ENCODE measurements at places on chromosomes 4 and X. TPM values are rescaled to one million over a fixed set of nuclear protein-coding genes. Genes with fewer than 3 reads are reported as not detected.

The MND1 gene
- not detected for total RNA-seq

The MAGEC1 gene
- total RNA-seq = not detected

The DCAF12L1 gene
- total RNA-seq = not detected

The GPR34 gene
- 2.0 TPM for total RNA-seq

The NR0B1 gene
- total RNA-seq = not detected

The ATOH1 gene
- not detected for total RNA-seq

The TEX13B gene
- not detected for total RNA-seq

The SMIM10L2A gene
- total RNA-seq = 0.97 TPM

The TAF7L gene
- not detected for total RNA-seq

The CENPI gene
- 0.46 TPM for total RNA-seq

The ZNF141 gene
- 8.5 TPM for total RNA-seq

The HHIP gene
- 0.30 TPM for total RNA-seq

The AVPR2 gene
- total RNA-seq = 3.3 TPM

DNA sequence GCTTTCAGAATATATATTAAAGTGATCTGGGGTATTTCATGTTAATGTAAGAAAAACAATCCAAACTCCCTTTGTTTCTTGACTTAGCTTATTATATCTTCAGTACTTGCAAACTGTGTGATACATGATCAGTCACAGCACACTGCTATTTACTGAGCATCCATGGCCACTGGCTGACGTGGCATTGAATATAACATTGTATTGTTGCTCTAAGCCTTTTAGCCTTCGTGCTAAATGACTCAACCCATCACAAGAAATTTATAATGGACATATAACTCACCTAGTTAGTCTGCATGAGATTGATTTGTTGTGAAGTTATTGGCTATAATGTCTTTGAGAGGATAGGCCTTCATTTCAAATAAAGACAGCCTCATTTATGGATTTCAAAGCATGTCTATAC is 642.6 kb downstream of the IL1RAPL1 start:
- DNase-seq = no peak

- DNase-seq = no peak
These were observed 449.2 kb downstream of the GRXCR1 start for GRCh38 chr4:43341741-43342140.

DNA sequence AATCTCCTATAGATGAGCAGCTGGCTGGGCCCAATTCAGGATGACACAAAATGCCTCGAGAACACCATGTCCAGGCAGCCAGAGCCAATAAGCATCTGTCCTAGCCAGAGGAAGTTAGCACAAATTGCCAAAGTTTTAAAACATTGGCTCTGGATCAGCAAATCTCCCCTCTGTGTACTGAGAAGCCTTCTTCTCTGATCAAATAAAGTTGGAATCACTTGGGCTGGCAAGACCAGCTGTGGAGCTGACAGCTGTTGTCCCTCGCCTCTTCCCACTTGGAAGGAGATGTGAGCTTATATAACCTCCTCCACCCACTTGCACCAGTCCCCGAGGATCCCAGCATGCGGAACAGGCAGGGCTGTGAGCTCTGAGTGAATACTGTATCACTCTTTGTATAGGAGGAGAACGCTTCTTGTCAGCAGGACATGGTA is 183.9 kb downstream of the OPHN1 start:
- no peak for DNase-seq

- DNase-seq = no peak
These were observed 82.8 kb downstream of the CCKAR start for GRCh38 chr4:26407476-26407875.

DNA sequence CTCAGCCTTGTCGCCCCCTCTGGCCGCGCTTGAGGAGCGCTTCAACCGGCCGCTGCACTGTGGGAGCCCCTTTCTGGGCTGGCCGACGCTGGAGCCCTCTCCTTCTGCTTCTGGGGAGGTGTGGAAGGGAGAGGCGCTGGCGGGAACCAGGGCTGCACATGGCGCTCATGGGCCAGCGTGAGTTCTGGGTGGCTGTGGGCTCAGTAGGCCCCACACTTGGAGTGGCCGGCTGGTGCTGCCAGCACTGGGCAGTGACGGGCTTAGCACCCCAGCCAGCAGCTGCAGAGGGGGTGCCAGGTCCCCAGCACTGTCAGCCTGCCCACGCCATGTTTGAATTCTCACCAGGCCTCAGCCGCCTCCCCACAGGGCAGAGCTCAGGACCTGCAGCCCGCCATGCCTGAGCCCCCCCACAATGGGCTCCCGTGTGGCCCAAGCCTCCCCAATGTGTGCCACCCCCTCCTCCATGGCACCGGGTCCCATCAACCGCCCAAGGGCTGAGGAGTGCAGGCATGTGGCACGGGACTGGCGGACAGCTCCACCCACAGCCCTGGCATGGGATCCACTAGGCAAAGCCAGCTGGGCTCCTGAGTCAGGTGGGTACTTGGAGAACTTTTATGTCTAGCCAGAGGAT is 615.2 kb downstream of the TRIML1 start:
- no peak for DNase-seq

DNA sequence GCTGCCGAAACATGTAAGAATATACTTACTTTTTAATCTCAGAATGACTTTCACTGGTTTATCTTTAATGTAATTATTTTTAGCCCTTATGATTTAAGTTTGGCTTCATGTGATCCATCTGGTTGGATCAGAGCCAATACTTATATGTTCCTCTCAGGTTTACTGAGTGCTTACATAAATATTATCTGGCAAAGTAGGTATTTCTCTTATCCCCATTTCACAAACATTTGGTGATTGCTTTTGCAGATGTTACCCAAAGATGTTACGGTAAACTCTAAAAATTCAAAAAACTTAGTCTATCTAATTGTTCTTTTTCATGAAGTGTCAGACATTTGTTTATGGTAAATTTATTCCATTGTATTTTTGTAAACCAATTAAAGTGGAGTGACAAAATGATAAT is 115.0 kb upstream of the TLL1 start:
- no peak for DNase-seq

- DNase-seq = no peak
These were observed 103.7 kb downstream of the SORCS2 start for GRCh38 chr4:7295911-7296660.

- DNase-seq = no peak
These were observed 529.1 kb downstream of the PPARGC1A start for GRCh38 chr4:23360718-23361117.

- DNase-seq = no peak
These were observed 27.5 kb downstream of the ARX start for GRCh38 chrX:24988314-24988713.

DNA sequence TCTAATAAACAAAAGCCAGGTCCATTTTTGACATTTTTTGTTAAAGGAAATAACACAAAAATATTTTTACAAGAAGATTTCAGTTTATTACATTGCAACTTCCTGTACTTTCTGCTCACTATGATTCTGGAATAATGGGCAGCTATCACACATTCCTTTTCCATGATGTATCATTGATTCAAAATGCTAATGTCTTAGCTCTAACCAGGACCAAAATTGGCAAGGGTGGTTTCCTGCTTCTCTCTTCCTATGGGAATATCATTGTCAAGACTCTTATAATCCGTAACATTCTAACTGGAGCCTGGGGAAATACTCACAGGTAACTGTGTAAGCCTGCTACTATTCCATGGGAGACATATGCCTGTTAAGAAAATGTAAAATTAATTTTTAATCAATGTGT is 218.6 kb downstream of the DCAF12L2 start:
- DNase-seq = no peak

DNA sequence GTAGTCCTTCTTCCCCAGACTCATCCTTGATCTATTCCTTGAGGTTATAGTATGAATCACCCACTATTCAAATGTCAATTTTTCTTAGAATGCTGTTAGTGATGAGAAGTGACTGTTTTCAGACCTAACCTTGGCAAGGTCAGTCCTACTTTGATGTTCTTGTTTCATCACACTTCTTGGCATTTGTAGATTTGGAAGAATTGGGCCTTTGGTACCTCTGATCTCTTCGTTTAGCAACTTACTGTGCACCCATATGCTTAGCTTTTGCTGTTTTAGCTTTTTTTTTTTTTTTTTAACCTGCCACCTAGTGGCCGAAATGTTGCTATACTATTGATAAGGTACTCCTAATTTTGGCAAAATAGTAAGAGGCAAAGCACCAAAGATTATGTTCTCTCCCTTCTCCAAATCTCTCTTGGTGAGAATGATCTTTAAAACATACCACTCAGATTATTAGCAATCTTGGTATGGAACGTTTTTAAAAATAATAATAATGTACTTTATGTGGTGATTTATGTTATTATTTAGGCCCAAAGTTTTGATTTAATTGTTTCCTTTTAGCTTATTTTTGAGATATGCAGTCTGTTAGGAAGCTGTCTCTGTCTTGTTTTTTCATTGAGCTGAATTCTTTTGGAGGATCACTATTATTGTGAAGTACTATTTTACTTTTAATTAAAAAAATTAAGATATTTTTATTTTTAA is 16.6 kb downstream of the DCK start:
- DNase-seq = no peak

- DNase-seq = no peak
These were observed 1.6 kb upstream of the WWC2 start for GRCh38 chr4:183097231-183098018.

- DNase-seq = no peak
These were observed 121.7 kb downstream of the RBM47 start for GRCh38 chr4:40507977-40508376.

DNA sequence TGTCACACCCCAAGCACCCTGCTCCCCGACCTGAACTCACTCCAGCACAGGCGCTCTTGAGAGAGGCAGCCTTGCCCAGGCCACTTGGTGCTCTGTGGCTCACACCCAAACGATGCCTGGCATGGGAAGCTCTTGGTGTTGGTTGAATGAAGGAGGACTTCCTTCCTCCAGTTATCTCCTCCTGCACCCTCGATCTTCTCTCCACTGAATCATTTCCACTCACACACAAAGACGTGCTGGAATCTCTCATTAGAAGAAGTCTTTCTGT is 90.5 kb upstream of the TRIM2 start:
- no peak for DNase-seq

- no peak for DNase-seq
These were observed 136.8 kb downstream of the TET2 start for GRCh38 chr4:105283501-105283900.

DNA sequence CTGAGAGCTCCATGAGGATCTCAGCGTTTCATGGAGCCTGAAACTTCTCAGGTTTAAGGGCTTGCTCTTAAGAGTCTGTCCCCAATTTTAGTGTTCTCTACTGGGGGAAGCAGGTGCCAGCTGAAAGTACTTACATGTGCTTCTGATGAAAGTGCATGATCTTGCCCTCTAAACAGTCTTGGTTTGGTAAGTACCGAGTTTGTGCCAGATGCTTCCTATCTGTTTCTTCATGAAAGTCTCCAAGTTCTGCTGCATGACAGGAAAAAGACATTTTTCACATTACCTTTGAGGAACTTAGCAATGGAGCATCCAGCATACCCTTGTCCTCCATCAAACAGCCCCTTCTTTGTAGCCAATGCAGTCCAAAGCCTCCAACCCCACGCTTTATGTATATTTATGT is 42.0 kb downstream of the FRMD7 start:
- no peak for DNase-seq

GRCh38 chr4:147780137-147780777 is 48.4 kb downstream of the ARHGAP10 start:
- DNase-seq = no peak

DNA sequence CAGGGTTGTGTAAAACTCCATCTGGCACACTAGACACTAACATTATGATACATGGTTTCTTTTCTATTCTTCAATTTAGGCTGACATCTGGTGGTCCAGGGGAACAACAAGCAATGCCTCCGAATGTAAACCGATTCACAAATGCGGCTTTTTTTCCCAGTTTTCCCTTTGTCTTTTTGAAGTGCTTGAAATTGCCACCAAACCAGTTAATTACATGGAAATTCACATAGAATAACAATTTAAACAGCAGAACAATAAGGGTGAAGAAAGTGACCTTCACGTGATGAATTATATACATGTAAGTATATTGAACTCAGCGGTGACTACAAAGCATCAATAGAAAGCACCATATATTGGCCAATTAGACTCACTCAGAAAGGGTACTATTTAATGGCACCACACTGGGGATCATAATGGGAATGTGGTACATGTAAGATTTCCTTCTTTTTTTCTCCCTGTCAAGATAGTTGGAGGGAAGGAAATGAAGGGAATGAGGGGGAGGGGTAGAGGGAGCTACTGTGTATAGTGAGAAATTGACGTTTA is 103.9 kb downstream of the MMRN1 start:
- no peak for DNase-seq

DNA sequence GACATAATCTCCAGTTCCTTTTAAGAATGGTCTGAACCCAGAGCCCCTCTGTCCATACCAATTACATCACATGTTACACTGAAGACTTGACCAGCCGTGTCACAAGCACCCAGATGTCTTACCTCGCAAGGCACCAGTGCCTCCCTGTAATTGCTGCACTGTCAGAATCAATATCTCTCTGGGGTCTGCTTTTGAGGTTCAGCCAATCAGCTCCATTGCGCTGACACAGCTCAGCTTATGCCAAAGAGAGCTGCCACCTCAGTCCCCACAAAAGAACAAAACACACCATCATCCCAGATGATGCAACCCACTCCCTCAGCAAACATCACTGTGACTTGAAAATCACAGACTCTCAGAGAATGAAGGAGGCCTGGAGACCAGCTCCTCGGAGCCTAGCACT is 82.5 kb upstream of the SORBS2 start:
- no peak for DNase-seq

- no peak for DNase-seq
These were observed 5.7 kb upstream of the GPR174 start for GRCh38 chrX:79138658-79139241.

GRCh38 chr4:131339137-131339536 is 1810.0 kb upstream of the PCDH10 start:
- DNase-seq = no peak

- DNase-seq = no peak
These were observed 780.2 kb downstream of the FAM133A start for GRCh38 chrX:94454159-94454558.

GRCh38 chr4:4689694-4690440 is 148.0 kb upstream of the STX18 start:
- DNase-seq = no peak

DNA sequence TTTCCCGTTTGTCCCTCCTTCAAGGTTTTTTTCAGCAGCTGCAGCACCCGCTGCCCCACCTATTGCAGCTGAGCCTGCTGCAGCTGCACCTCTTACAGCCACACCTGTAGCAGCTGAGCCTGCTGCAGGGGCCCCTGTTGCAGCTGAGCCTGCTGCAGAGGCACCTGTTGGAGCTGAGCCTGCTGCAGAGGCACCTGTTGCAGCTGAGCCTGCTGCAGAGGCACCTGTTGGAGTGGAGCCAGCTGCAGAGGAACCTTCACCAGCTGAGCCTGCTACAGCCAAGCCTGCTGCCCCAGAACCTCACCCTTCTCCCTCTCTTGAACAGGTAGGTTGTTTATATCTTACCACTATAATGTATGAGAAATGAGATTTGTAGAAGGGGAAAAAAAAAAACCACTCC is 4.5 kb downstream of the PRR27 start:
- no peak for DNase-seq

All from cardiac septum (tissue), 1 donor.